Stimulated activated CD8-positive, alpha-beta memory T cell treated with anti-CD3 and anti-CD28 coated beads, Interleukin-12 subunit alpha, Interleukin-12 subunit beta, amount 100 ng/mL, for 4 hours (primary cell): ENCODE measurements at places on chromosomes 1 and 21.

DNA sequence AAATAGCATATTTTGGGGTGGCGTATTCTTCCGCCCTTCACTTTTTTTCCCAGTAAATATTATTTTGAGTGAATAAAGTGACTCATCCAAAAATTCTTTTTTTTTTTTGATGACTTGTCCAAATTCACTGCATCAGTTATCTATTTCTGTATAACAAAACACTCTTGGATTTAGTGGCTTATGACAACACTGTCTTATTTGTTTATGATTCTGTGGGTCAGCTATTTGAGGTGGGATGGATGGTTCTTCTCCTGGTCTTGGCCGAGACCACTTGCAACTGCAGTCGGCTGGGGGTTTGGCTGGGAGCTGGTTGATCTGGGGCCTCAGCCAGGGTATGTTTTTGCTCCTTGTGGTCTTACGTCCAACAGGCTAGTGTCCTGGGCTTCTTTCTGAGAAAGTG lies 39.9 kb upstream of the SRSF10 start:
- DNase-seq: no peak

DNA sequence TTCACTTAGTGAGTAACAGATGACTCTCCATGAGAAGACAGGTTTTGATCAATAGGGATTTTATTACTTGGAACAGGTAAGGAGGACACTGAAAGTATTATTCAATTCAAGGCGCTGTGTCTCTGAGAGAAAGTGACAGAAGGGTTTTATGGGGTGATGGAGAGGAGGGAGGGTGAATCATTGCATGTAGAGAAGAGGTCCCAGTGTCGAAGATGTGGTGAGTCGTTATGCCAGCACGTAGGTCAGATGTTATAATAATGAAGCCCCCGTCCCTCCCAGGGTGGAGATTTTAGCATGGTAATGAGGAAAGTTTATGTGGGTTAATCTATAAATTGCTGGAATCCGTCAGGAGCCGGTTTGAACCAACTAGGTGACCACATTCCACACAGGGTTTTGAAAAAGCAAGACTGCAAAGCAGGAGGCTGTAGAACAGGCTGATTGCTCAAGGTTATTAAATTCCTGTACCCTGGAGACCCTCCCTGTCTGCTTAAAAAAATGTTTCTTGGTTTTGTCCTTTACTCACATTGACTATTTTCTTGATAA lies 586.4 kb upstream of the TMPRSS15 start:
- DNase-seq: no peak

GRCh38 chr1:46067652-46068051 lies 64.8 kb downstream of the PIK3R3 start:
- no peak for DNase-seq

DNA sequence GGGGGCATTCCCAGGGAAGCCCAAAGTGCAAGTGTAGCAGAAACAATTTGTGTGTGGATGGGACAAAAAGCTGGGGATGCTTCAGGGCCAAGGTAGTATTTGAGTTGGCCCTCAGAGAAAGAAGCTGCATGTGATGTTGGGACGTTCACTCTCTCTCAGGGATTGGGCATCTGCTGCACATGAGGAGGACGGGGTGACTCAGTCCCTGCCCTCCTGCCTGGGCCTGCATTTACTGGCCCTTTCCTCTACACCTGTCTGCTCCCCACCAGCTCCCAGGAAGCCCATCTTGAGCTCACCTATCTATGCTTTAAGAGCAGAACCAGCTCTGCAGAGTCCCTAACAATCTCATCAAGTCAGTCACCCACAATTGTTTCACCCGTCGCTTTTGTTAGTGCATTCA lies 23.5 kb upstream of the MPZL1 start:
- DNase-seq: no peak
